ENCODE measurements at places on chromosomes 7 and 10.

DNA sequence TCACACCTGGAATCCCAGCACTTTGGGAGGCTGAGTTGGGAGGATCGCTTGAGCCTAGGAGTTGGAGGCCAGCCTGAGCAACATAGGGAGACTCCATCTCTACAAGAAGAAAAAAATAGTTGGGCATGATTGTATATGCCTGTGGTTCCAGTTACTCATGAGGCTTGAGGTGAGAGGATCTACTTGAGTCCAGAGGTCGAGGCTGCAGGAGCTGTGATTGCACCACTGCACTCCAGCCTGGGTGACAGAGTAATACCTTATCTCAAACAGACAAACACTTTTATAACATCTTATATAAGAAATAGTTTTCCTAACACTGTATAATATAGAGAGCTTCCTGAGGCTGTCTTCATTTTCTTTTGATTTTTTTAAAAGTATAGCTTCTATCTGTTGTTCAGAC is 448.4 kb upstream of the COBL start:
- no peak for DNase-seq

DNA sequence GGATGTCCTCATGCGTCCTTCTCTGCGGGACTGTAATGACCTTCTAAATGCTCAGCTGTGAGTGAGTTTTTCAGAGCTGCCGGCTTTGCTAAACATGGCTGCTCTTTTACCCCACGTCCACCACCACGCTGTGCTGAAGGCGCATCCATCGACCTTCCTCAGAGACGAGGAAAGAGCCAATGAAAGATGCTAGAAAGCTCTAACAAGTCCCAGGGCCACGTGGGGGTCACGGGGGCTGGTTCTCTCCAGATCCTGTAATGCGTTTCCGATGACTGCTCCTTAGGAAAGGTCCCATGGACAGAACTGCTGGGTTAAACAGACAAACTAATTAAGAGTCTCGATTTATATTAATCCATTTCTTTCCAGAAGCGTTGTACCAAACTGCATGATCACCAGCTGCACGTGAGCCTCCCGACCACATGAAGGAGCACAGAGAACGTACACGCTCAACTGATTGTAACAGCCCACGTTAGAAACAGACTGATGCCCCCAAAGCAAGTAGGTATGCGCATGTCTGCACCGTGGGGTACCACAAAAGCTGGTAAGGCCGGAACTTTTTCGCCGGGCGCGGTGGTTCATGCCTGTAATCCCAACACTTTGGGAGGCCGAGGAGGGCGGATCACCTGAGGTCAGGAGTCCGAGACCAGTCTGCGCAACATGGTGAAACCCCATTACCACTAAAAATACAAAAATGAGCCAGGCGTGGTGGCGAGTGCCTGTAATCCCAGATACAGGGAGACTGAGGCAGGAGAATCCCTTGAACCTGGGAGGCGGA is 109.6 kb downstream of the TCERG1L start:
- DNase-seq = no peak

DNA sequence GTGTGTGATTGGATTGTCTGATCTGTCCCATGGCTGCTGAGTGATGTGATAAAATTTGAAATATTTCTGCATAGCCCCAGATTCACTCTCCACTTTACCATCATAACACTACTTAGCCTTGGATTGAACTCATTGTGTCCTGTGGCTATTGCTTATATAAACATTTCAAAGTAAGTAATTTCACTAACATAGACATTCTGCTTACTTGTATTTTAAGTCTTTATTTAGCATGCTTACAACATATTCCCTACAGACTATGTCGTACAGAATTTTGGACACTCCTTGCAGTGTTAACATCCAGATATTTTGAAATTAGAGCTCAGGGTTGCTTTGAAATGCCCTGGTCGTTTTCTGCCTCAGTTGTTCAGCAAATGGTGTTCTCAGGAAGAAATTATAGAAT is 117.6 kb downstream of the LRRC4 start:
- no peak for DNase-seq

GRCh38 chr10:14787938-14788337 is 13.2 kb upstream of the FAM107B start:
- no peak for DNase-seq

GRCh38 chr7:131553931-131554330 is 2.5 kb downstream of the PODXL start:
- no peak for DNase-seq

DNA sequence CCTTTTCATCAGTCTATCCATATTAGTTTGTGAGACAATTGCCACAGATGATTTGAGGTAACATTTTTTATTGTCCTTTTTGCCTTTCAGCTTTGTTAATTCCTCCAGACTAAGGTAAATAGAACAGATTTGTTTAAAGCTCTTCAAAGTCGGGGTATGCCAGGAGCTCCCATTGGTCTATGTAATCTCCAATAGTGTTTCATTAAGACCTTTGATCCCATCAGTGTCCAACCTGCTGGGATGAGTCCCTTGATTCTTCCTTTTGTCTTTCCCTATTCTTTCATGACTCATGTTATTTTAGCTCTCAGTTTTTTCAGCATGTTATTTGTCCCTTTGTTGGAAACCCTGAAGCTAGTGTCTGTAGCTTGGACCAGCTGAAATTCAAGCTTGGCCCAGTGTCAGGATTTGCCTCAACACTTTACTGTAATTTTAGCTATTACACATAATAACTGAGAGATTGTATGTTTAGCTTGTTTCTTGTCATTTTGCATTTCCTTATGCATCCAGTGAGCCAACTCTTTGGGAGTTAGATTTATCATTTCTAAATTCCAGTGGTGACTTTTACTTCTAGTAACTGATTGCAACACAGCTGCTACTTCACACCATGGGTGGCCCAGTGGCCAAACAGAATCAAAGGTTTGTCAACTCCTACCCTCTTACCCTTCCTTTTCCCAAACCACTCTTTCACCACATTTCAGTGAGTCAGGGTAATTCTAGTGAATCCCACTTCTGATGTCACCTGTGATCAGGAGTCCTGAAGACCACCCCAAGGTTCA is 15.3 kb downstream of the AGBL3 start:
- no peak for DNase-seq

- no peak for DNase-seq
Measured at GRCh38 chr7:123057911-123058310, 62.4 kb upstream of the TAS2R16 start.

DNA sequence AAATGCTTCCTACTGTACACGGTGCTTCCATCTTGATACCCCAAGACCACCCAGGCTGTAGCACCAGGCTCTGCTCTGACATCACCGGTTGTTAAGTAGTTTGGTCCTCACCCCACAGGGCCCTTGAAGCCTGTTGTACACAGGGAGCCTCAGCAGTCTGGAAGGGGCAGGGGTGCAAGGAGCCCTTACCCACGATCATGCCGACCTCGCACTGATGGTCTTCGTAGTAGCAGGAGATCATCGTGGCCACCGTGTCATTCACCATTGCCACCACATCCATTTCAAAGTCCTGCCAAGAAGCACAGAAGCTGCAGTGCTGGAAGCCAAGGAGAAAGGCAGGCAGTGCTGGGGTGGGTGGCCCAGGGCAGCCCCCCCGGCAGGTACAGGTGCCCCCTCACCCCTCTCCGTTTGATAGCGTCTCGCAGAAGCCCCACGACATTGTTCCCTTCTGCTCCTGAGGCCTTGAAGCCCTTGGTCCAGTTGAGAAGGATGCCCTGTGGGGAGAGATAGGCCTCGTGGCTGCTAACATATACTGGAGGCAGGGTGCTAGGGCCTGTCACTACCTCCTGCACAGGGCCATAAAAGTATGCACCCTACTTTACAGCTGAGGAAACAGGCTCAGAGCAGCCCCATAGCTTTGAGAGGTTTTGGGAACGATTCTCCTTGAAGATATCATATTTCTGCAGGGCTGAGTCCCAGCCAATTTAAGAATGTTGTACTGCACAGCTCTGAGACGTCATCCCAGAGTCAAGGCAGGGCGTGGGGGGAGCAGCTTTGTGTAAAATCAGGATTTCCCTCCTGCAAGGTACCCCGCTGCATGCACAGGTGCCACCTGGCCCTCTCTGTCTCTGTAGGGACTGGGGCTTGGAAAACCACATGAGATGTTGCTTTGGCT is 8.7 kb upstream of the MYL7 start:
- no peak for DNase-seq

GRCh38 chr10:110648692-110649346 is 4.7 kb downstream of the RBM20 start:
- DNase-seq = no peak

GRCh38 chr10:12707461-12708185 is 293.9 kb downstream of the CCDC3 start:
- DNase-seq = peak; percentile 72

DNA sequence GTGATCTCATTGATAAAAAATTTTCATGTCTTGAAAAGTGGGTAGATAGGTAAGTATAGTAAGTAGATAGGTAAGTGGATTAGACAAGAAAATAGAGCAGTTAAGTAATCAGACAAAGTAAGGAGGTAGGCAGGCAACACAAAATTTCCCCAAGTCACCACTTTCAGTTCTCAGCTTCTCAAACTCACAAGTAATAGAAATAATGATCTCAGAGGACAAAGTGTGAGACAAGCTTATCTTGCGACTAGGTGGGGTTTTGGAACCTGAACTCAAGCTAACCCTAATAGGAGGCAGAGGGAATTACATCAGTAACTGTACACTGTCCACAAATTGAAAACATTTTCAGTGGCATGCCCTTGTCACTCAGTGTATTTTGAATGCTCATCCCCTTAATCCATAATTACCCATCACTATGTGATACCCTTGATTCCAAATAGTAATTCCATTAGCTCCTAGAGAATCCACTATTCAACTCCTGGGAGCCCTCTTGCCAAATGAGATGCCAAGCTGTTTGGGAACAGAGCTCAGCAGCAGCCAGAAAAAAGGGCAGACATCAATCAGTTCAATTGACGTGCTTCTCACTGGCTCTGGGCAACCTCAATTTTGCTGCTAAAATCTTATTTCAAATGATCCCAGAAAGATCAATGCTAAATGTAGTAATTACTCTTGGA is 703.2 kb downstream of the XPNPEP1 start:
- DNase-seq = no peak

DNA sequence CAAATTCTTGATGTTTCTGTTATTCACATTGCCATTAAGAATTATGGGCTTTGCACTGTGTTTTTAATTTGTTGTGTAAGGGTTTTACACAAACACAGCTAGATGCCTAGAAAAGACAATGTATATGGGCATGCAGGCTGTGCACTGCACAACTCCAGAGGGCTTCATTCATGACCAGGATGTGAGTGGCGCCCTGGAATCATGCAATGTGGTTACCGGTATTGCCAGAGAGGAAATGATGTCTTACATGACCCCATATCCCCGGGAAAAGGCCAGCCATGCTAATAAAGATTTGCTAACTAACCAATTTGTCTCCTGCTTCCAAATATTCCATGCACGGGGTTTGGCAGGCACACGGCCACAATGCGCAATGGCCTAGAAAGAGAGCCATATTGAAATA is 16.9 kb downstream of the KCNMA1 start:
- no peak for DNase-seq

DNA sequence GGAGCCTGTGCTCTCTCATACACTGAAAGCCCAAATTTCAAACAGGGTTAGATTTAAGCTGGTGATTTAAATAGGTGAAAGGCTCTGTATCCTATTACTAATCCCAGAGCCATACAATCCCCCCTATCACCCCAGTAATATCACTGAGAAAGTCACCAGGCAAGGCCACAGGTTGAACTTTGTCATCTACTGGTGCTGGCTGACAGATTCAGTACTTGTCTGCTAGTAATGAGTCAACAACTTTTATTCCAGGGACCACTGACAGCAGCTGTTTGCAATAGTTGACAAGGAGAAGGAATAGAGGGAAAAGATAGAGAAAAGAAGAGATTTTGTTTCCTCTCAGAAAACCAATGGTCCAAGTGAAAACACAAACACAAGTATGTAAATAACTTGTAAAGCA is 10.4 kb downstream of the ASB15 start:
- no peak for DNase-seq

DNA sequence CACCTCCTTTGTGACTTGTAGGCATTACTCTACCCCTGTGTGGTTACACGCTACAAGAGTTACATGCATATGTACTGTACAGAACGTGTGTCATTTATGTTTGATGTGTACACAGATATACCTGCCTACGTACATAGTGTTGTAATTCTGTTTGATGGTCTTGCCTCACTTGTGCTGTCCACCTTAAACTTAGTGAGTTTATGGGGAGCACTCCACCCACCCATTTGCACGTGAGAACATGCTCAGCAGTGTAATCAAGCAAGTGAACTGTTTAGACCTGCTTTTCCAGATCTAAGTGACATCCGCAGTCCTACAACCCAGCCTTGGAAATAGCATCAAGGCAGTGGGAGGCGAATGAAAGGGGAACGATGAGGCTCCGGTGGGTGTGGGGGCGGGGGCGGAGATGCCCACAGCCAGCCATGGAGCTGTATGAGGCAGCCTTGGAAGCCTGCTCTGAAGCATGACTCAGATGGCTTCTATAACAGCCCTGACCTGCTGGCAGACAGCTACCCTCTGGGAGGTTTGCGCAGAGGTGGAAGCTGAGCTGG is 52.1 kb downstream of the SUFU start:
- DNase-seq = no peak

- no peak for DNase-seq
Measured at GRCh38 chr10:123998197-123999141, 94.9 kb downstream of the CHST15 start.

DNA sequence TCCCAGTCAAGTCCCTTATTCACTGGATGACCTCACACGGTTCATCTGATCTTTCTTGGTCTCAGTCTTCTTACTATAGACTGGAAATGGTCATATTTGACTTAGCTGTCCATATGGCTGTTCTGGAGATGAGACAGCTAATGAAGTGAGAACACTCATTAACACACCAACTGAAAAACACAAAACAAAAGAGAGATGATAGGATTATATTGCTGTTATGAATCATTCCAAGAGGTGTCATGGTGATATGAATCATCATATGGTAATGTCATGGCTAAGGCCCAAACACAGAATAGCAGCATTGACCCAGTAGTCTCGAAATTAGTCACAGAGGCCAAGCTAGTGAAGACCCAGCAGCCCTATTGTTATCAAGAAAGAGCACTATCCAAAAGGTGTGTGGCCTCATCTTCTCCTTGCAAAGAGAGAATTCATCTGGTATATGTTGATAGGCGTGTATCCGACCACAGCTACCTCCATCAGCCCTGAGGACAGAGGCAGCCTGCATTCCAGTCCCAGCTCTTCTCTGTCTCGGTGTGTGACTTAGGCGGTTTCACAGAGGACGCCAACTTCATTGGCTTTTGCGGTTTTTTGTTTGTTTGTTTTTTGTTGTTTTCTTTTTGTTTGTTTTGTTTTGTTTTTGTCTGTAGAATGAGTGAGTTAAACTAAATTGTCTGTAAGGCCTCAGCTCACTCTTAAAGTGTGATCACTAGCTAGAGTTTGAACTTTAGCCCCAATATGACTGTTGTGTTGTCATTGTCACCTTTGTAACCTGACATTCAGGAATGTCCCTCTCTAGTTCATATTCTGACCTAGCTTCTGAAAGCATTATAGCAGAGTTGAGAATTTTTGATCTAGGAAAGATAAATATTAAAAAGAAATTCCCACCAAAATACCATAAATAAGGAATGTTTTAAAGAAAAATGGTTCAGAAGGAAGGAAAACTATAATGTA is 97.4 kb upstream of the PDCD4 start:
- peak; percentile 19 for DNase-seq

GRCh38 chr10:43076311-43076875 is 476 bp upstream of the RET start:
- no peak for DNase-seq

GRCh38 chr10:78139341-78139740 is 105.7 kb downstream of the RPS24 start:
- no peak for DNase-seq

Data from HS-27A (cell line).